ENCODE measurements at places on chromosomes 6 and 20. TPM values are rescaled to one million over a fixed set of nuclear protein-coding genes. Genes with fewer than 3 reads are reported as not detected.

GRCh38 chr20:48866936-48867335 lies 39.1 kb upstream of the PREX1 start:
- no peak for DNase-seq

- DNase-seq, result no peak
Observed at GRCh38 chr20:63120808-63121090, 95.2 kb downstream of the YTHDF1 start.

DNA sequence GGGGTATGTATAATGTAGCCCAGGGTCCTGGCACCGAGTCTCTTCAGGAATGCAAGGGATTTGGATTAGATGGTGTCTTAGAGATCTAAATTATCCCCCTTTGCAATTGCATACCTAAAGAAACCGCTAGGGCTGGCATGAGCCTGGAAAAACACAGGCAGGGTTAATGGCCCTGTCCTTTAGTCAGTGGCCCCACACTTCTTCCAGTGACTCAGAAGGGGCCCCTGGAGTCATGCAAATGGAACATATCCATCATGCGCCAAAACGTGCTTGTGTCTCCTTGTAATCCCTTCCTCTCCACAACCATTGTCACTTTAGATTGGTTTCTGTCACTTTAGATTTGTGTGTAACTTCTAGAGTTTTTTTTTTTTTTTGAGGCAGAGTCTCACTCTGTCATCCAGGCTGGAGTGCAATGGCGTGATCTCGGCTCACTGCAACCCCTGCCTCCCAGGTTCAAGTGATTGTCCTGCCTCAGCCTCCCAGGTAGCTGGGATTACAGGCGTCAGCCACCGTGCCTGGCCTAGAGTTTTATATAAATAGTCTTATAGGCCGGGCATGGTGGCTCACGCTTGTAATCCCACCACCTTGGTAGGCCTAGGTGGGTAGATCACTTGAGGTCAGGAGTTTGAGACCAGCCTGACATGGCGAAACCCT lies 8.7 kb upstream of the MYBL2 start:
- DNase-seq, result no peak

Gene TFAP2C
- polyA plus RNA-seq, result not detected
